ENCODE measurements at places on chromosomes 5 and 9.

GRCh38 chr5:431711-432050 is 11.3 kb upstream of the EXOC3 start:
- no peak for DNase-seq

DNA sequence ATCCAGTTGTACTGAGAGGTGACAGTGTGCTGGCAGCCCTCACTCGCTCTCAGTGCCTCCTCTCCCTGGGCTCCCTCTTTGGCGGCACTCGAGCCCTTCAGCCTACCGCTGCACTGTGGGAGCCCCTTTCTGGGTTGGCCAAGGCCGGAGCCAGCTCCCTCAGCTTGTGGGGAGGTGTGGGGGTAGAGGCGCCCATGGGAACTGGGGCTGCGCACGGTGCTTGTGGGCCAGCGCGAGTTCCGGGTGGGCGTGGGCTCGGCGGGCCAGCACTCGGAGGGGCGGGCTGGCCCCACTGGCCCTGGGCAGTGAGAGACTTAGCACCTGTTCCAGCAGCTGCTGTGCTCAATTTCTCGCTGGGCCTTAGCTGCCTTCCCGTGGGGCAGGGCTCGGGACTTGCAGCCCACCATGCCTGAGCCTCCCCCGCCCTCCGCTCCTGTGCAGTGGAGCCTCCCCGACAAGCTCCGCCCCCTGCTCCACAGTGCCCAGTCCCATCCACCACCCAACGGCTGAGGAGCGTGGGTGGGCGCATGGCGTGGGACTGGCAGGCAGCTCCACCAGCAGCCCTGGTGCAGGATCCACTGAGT is 342.2 kb upstream of the ZNF608 start:
- DNase-seq: no peak

DNA sequence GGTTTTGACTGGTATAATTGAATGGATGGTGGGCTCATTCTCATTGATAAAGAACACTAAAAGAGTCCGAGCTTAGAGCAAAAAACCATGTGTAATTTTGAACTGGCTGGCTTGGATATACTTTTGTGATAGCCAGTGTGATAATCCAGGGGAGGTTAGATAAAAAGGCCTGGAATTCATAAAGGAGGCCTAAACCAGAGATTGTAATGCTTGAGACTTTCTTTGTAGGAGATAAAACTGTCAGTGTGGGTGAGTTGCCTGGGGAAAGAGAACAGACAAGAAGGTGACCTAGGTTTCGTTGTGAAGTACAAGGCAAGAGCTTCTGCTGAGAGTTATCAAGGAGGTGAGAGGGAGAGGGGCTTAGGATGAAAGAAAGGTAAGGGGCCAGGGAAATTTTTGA is 17.0 kb upstream of the NMUR2 start:
- no peak for DNase-seq

DNA sequence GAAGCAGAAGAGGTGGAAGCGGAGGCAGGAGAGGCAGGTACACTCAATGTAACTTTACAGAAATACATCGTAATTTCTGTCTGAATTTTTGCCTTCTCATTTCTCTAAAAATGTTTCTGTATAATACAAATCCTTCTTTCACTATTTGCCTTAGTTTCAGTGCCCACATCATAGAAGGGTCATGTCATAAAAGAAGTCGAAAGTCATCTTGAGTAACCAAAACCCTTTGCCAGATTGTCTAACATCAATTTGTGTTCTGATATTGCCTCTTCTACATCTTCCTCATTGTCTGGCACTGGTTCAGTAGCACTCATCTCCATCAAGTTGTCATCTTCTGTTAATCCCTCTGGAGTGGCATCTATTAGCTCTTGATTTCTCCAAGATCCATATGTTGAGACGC is 6.2 kb upstream of the CYFIP2 start:
- DNase-seq: no peak
